Hematopoietic multipotent progenitor cell treated with erythropoietin and hydrocortisone succinate and interleukin-3 and kit ligand, for 15 days (in vitro differentiated cells): ENCODE measurements at places on chromosomes 1 and 21.

DNA sequence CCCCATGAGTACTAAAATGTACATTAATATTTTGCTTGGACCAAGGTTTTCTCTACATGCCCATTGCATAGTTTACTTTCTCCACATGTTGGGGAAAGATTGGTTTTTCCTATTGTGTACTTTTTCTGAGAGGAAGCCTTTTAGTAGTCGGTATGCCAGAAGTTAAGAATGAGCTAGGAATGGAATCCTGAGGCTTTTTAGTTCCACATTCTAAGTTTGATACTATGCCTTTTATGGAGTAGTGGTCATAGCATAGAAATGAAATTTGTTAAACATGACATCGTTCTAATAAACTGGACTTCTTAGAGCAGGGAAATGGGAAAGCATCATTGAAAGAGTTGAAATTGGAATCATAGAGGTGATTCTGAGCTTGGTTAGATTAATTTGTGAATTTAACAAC is 64.3 kb downstream of the BCL9 start:
- DNase-seq, result no peak

GRCh38 chr1:110513511-110513910 is 5.5 kb downstream of the KCNA10 start:
- no peak for DNase-seq

DNA sequence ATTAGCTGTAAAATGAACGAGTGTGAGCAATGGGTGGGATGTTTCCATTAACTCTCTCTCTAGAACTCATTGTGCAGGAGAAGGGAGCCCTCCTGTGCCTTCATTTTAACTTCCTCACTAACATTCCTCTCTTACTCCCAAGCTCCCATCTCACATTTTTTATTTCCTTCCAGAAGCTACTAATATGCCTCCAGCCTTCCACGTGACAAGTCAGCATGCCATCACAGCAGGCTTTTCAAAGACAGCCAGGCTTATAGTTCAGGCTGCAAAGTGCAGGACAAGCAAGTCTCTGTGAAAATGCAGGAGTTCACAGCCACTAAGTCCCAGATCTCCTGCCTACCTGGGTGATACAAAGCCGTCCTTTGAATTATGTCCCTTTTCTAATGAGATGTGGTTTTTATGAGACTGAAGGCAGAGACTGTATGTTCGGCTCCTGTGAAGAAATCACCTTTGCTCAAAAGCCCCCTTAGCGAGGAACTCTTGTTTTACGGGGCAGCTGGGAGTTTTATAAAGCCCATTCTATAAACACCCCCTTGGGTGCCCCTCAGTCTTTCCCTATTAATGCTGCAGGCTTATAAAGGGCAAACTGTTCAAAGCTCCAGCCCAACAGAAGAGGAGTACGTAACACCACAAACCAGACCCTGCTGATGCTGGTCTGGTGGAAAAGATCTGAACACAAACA is 14.8 kb upstream of the ANGPTL7 start:
- no peak for DNase-seq

- DNase-seq, result no peak
Observed at GRCh38 chr1:183804916-183805841, at the start of gene RGL1. TSS of gene RGL1 (plus strand) at chr1:183805120. CDS start at chr1:183805298, 178 bp downstream.

DNA sequence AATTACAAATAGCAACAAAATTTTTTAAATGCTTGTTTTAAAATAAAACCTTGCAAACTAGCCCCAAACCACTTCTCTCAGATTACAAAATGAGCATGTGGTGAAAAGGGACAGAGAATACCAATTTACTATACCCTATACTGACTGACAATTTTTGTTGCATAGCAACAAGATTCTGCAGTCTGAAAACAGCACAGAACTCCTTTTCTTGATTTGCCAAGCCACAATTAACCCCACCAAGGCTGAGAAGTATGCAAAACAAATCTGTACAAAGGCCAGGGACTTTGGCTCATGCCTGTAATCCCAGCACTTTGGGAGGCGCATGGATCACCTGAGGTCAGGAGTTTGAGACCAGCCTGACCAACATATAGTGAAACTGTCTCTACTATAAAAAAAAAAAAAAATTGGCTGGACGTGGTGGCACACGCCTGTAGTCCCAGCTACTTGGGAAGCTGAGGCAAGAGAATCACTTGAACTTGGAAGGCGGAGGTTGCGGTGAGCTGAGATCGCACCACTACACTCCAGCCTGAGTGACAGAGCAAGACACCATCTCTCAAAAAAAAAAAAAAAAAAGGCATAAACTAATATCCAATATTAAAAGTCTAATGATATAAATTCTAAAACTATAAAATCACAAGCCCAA is 21.8 kb downstream of the ENAH start:
- no peak for DNase-seq

- DNase-seq, result no peak
Observed at GRCh38 chr1:52963101-52963500, 36.0 kb downstream of the SCP2 start.

DNA sequence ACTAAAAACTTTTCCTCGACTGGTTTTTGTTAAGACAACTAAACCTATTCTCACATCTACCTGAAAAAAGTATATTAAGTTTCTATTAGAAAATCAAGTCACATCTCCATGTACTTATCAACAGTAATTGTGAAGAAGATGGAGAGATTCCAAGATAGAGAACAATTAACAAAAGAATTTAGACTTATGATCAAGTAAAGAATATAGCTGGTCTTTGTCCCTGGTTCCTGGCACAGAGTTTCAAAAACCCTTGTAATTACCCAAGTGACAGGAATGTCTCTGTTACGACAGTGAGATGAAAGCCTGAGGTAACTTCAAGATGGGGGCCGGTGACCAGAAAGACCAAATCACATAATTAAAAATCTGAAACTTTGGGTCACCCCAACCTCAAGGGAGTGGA is 91.6 kb downstream of the ASH1L start:
- no peak for DNase-seq

DNA sequence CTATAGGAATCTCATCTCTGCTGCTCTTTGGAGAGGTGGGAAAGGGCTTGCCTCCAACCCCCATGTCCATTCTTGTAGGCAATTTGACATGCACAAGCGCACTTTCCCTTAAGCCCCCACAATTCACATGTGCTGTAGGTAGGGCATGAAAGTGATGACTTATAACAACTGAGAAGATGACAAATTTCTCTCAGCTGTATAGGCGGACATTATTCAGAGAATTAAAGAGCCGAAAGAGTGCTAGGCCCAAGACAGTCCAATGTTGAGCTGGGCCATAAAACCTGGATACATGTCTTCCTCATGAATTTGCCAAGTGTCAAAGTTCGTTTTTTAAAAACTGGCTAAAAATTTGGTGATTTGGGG is 106.3 kb upstream of the LYPLAL1 start:
- no peak for DNase-seq

- DNase-seq, result no peak
Observed at GRCh38 chr1:61221642-61222041, 139.3 kb downstream of the NFIA start.

DNA sequence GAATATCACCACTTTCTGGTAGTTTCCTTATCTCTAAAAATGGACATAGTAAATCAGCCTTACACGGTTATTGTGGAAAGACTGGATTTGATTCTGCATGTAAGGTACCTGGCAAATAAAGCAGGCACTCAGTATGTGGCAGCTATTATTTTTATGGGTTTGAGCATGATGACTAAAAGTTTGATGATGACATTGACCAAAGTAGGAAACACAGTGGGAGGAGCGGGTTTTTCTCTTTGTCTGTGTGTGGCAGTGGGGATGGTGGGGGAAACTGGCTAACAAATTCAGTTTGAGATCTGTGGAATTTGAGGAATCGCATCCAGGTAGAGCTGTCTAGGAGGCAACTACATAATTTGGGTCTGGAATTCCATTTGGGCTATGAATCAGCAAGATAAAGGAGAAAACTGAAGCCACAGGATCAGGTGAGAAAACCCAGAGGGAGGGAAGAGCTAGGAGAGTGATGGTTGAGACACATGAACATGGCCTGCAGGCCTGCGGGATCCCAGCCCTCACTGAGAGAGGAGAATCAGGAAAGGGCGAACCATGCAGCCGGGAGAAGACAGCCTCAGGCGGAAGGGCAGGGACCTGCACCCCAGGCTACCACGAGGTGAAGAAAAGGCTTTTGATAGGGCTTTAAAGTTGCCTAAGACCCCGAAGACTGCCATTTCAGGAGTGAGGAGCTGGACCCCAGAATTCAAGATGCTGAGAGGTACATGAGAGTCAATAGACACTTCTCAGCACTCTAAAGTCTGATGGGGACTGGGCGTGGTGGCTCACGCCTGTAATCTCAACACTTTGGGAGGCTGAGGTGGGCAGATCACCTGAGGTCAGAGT is 52.2 kb downstream of the MEF2D start:
- no peak for DNase-seq
